ENCODE measurements at places on chromosomes 2 and 18.

- DNase-seq = no peak
Measured at GRCh38 chr2:44705876-44706480, 235.5 kb upstream of the SIX3 start.

DNA sequence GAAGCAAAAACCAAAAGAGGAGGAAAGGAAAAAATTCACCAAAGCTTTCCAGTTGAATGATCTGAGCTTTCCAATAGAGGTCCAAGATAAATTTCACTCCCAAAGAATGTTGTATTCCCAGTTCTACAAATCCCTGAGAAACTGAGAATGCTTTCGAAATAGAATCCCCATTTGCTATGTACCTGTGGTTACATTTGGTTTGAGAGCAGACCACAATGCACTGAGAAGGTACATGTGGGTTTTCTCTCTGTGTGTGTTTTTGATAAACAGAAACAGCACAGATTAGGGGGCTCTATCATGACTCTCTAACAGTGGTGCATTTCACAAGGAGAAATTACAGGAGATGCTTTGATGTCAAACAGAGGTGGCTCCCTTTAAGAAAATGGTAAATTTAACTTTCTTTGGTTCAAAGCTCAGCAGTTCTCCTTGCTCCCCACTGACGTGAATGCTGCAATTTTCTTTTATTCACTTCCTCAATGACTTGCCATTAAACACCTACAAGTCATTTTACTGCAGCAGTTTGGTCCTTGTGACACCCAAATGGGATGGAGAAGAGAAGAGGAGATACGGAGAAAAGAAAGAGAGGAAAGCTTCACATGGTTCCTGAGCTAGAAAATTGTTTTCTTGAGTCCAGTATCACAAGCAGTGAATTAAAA is 108.7 kb downstream of the EPHA4 start:
- DNase-seq = no peak

GRCh38 chr18:74840492-74841167 is 243.0 kb downstream of the ZNF407 start:
- DNase-seq = no peak

GRCh38 chr18:5979971-5980457 is 84.7 kb upstream of the TMEM200C start:
- DNase-seq = no peak

- DNase-seq = no peak
Measured at GRCh38 chr18:26052505-26052904, 37.9 kb downstream of the SS18 start.

GRCh38 chr2:10080536-10081304 is 509 bp upstream of the CYS1 start:
- DNase-seq = no peak

GRCh38 chr2:235295831-235296230 is 198.0 kb upstream of the AGAP1 start:
- no peak for DNase-seq

- DNase-seq = no peak
Measured at GRCh38 chr2:172283476-172283875, 143.9 kb upstream of the ITGA6 start.

Measured in stimulated activated CD4-positive, alpha-beta T cell treated with anti-CD3 and anti-CD28 coated beads, Interleukin-1b, Interleukin-23, amount 100 ng/mL, for 24 hours (primary cell).